ENCODE measurements at places on chromosomes 5 and 9. TPM values are rescaled to one million over a fixed set of nuclear protein-coding genes. Genes with fewer than 3 reads are reported as not detected.

GRCh38 chr5:80174790-80175189 lies 81.1 kb downstream of the SERINC5 start:
- DNase-seq = no peak

- no peak for DNase-seq
Observed at GRCh38 chr5:94086194-94086593, 344.8 kb upstream of the POU5F2 start.

DNA sequence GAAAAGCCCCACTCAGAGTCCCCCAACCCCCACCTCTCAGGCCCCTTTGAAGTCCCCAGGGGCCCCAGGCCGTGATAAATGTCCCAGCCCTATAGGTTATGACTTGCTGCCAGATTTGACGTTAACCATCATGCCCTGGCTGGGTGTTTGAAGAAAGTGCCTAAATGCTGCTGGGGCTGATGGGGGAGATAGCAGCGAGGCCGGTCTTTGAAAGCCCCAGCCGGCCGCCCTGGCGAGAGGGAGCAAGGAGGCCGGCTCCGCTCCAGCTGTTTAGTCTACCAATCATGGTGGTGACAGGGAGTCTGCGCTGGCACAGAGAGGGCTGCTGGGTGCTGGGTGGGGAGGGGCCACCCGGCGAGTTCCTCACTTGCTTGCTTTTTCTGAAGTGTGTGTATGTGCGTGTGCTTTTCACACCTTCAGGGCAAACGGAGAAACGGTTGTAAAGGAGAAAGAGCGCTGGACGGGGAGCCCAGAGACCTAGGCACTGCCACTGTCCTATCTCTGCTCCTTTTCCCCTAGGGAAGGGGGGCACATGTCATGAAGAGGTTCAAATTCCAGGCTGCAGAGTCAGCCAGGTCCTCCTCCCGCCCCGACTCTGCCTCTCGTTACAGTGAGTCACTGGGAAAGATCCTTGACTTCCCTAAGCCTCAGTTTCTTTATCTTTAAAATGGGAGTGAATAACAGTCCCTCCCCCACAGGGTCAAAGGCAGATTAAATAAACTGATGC lies 126.1 kb upstream of the HAND1 start:
- peak; percentile 88 for DNase-seq

- no peak for DNase-seq
Observed at GRCh38 chr9:130371196-130371966, 73.4 kb upstream of the ASS1 start.

DNA sequence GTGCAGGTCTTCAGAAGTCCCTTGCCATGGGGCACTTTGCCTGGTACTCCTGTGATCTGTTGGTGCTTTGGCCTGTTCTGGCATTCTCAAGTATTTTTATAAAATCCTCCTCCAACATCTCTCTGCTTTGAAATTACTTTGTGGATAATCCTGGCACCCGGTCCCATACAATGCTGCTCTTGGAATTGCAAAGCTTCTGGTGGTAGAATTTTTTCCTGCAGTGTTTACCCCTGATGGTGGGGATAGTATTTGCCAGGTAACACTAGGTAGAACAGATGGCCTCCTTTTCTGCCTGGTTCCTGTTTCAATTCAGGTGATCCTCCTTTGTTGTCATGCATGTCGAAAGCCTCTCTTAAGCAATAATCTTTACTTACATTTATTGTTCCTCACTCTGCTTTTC lies 109.8 kb upstream of the ATP10B start:
- DNase-seq = no peak

DNA sequence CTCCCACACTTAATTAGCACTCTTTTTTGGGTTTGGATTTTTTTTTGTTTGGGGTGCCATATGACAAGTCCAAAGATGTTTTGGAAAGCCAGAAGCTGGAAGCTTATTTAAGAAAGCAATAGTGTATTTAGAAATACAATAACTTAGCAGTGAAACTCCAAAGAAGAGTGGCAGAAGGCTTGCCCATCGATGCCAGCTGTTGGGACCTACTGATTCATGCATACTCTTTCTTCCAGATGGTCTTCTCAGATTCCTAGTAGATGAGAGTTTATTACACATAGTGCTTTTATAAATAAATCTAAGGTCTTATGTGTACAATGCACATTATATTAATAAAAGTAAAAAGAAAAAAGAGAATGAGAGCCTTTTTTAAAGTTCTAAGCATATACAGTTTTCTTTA lies 374.6 kb downstream of the OSTF1 start:
- DNase-seq = no peak

DNA sequence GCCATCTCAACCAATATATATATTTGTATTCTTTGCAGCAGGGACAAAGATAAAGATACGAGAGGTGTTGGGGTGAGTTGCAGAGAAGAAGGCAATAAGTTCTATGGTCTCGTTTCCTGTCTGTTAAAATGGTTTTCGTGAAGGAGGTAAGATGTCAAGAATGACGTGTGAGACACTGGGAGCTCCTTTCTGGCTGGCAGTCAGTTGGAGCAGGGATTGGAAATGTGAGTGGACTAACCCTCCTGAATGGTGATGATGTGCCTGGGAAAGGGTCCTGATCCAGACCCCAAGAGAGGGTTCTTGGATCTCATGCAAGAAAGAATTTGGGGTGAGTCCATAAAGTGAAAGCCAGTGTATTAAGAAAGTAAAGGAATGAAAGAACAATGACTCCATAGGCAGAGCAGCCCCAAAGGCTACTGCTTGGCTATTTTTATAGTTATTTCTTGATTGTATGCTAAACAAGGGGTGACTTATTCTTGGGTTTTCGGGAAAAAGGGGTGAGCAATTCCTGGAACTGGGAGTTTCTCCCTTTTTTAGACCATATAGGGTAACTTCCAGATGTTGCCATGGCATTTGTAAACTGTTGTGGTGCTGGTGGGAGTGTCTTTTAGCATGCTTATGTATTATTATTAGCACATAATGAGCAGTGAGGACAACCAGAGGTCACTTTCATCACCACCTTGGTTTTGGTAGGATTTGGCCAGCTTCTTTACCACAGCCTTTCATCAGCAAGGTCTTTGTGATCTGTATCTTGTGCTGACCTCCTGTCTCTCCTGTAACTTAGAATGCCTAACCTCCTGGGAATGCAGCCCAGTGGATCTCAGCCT lies 53.7 kb downstream of the SPATA31C2 start:
- DNase-seq = no peak

- DNase-seq = peak; percentile 56
Observed at GRCh38 chr5:88089719-88090390, 178.8 kb downstream of the TMEM161B start.

Gene HNRNPH1
- total RNA-seq = 368 TPM

Gene FGF1
- total RNA-seq = 2.9 TPM

Gene TRPM6
- total RNA-seq = under 0.01 TPM

Gene ANKRD34B
- not detected for total RNA-seq

Measured in osteoblast (primary cell).